ENCODE measurements at places on chromosomes 11 and 22.

- no peak for DNase-seq
These were observed 42.5 kb upstream of the SPATA19 start for GRCh38 chr11:133887692-133888332.

- no peak for DNase-seq
These were observed 33.6 kb upstream of the MPPED2 start for GRCh38 chr11:30619767-30620166.

DNA sequence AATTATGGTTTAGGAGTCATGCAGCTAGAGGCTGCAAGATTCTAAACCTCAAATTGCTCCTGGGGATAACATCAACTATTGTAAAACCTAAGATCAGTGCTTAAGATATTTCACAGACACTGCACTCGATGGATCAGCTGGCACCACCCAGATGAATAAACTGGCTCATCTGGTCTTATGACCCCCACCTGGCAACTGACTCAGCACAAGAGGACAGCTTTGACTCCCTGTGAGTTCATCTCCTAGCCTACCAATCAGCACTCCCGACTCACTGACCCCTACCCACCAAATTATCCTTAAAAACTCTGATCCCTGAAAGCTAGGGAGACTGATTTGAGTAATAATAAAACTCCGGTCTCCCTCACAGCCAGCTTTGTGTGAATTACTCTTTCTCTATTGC lies 782 bp upstream of the TTC12 start:
- DNase-seq = no peak

DNA sequence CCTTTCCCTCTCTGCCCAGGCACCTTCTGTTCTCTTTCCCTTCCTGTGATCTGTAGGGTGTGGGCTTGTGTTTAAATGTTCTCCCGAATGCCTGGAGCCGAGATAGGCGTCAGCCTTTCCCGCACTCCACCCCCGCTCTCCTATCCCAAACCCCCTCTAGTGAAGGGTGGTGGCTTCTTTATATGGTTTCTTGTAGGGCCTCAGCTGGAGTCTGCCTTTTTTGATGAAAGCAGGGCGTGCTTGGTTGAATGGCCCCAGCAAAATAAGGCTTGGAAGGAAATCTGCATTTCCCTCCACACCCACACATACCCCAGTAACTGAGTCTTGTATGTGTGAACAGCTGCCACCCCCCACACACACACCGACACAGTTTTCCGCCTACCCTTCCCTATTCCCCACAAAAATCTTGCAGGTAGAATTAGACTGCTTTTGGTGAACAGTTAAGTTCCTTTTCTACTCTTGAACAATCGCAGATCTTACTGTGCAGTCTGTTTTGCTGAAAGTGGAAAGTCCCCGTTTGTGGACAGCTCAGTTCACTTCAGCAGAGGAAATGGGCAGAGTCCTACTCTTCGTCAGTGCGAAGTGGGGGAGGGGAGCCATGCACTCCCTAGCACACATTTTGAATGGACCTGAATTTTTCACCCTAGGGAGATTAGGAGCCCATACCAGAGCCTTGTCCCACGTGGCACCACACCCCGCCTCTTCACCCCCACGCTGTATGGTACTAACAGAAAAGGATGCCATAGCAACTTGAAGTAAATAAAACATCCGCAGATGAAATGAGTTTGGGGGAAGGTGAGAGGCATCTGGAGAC lies 25.5 kb upstream of the GRK2 start:
- peak; percentile 66 for DNase-seq

DNA sequence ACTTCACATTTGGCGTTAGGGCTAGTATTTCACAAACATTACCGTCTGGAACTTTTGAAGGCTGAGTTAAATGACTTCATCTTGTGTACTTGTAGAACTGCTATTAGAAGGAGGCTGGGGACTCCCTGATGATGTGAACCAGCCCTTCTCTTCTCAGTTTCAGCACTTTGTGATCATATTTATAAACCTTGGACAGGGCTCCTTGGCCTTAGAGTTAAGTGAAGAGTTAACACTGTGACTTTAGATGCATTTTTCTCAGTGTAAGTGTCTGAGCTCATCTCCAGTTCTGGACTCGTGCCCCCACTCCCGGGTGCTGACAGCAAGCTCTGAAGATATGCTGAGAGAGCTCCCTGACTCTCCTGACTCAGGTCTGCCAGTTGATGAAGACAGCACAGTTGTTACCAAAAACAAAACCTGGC lies 8.4 kb downstream of the MIAT start:
- no peak for DNase-seq

- DNase-seq = no peak
These were observed 326.3 kb downstream of the AASDHPPT start for GRCh38 chr11:106403751-106404150.

Data from activated naive CD4-positive, alpha-beta T cell (primary cell).